ENCODE measurements at places on chromosomes 7 and 10. TPM values are rescaled to one million over a fixed set of nuclear protein-coding genes. Genes with fewer than 3 reads are reported as not detected.

GHRHR gene
- total RNA-seq = not detected

BTBD16 gene
- 0.16 TPM for total RNA-seq

SVOPL gene
- total RNA-seq = 0.99 TPM

ATE1 gene
- total RNA-seq = 93.2 TPM

C10orf105 gene
- total RNA-seq = 0.11 TPM

AMPH gene
- 62.7 TPM for total RNA-seq

TDRD1 gene
- 0.38 TPM for total RNA-seq

EN2 gene
- 0.11 TPM for total RNA-seq

CCDC201 gene
- not detected for total RNA-seq

PTPN12 gene
- total RNA-seq = 121 TPM

CNPY1 gene
- not detected for total RNA-seq

ASZ1 gene
- not detected for total RNA-seq

EVX1 gene
- not detected for total RNA-seq

HOGA1 gene
- total RNA-seq = 1.6 TPM

STEAP1B gene
- total RNA-seq = 1.6 TPM

IFT22 gene
- total RNA-seq = 41.7 TPM

TIMM23B gene
- total RNA-seq = 27.1 TPM

OR13A1 gene
- not detected for total RNA-seq

METTL27 gene
- total RNA-seq = 5.9 TPM

MPLKIP gene
- 39.5 TPM for total RNA-seq

PIP gene
- total RNA-seq = not detected

TFEC gene
- total RNA-seq = 4.5 TPM

LBX1 gene
- total RNA-seq = not detected

GLI3 gene
- total RNA-seq = 30.2 TPM

GNAT3 gene
- not detected for total RNA-seq

MAPK8 gene
- 186 TPM for total RNA-seq

OR2A7 gene
- 5.7 TPM for total RNA-seq

CTBP2 gene
- 121 TPM for total RNA-seq

TPK1 gene
- total RNA-seq = 11.3 TPM

PRKCQ gene
- 8.7 TPM for total RNA-seq

SLC25A13 gene
- total RNA-seq = 57.5 TPM

JCAD gene
- 58.3 TPM for total RNA-seq

DENND2A gene
- total RNA-seq = 54.6 TPM

POP7 gene
- 25.2 TPM for total RNA-seq

EIF4EBP2 gene
- total RNA-seq = 73.8 TPM

CALHM1 gene
- total RNA-seq = not detected

GPR15LG gene
- not detected for total RNA-seq

TRDMT1 gene
- total RNA-seq = 47.8 TPM

UPK3B gene
- 0.99 TPM for total RNA-seq

CACNA2D1 gene
- total RNA-seq = 103 TPM

INMT gene
- 3.2 TPM for total RNA-seq

GOLGA7B gene
- total RNA-seq = 2.2 TPM

PSD gene
- 49.2 TPM for total RNA-seq
